Activated CD4-positive, alpha-beta T cell treated with anti-CD3 and anti-CD28 coated beads for 4 hours (primary cell): ENCODE measurements at places on chromosomes 1 and 21.

- DNase-seq: no peak
Observed at GRCh38 chr1:228210712-228211530, 3.1 kb downstream of the OBSCN start.

- DNase-seq: no peak
Observed at GRCh38 chr1:204733869-204734596, 48.5 kb upstream of the LRRN2 start.

DNA sequence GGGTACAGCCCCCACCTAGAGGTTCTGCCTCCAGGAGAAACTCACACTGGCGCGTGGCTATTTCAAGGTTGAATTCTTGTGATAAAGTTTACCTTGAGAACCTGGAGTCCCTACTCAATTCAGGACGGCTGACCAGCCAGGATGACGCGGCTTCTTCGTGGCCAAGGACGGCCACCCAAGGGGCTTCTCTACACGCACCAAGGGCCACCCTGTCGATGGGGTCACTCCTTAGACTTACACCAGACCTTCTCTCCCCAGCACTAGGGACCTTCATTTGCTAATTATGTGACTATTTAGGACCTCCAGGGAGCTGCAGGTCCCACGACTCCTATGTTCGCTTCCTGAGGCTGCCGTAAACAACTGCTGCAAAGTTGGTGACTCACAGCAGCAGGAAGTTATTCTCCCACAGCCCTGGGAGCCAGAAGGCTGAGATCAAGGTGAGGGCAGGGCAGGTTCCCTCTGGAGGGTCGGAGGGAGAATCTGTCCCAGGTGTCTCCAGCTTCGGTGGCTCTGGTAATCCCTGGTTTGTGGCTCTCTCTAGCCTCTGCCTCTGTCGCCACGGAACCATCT is 135.9 kb downstream of the NPHP4 start:
- no peak for DNase-seq

- no peak for DNase-seq
Observed at GRCh38 chr1:230427094-230427876, 1.2 kb upstream of the PGBD5 start.

GRCh38 chr21:31733551-31734149 is 1.7 kb upstream of the SCAF4 start:
- DNase-seq: no peak

- no peak for DNase-seq
Observed at GRCh38 chr1:17094664-17095063, 24.6 kb downstream of the PADI2 start.
